Activated T-helper 2 cell treated with anti-CD3 and anti-CD28 coated beads, Interferon-gamma antibody, Interleukin-2, Interleukin-4, amounts not matched to agents 10 μg/mL and 5 μg/mL and 100 μg/mL, durations not matched to agents 14 hours and 24 hours and 36 hours (primary cell): ENCODE measurements at places on chromosomes 7 and 10.

DNA sequence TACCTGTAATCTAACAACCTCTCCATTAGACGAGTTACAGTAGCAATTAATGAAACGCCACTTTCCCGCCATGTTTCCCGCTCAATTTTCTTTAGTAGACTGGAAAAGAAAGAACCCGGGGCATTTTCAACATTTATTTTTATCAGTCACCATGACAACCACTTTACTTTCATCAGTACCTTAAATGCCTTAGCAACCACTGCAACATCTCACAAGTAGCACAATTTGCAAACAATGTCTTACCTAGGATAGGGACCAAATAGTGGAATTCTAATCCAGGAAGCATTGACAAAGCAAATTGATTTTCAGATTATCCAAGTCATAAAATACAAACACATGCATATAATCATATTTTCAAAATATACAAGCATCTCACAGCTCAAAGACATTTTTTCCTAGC is 221.6 kb upstream of the IMMP2L start:
- no peak for DNase-seq
- H3K27ac ChIP-seq: no peak overlapping the region
- no peaks in the 10 kb centered on the region for H3K36me3 ChIP-seq
- H3K27me3 ChIP-seq: no peaks in the 10 kb centered on the region
- H3K4me1 ChIP-seq: no peaks in the 10 kb centered on the region

GRCh38 chr7:78437118-78437517 is 638.5 kb downstream of the PHTF2 start:
- no peaks in the 10 kb centered on the region for H3K27me3 ChIP-seq
- H3K36me3 ChIP-seq: no peaks in the 10 kb centered on the region

DNA sequence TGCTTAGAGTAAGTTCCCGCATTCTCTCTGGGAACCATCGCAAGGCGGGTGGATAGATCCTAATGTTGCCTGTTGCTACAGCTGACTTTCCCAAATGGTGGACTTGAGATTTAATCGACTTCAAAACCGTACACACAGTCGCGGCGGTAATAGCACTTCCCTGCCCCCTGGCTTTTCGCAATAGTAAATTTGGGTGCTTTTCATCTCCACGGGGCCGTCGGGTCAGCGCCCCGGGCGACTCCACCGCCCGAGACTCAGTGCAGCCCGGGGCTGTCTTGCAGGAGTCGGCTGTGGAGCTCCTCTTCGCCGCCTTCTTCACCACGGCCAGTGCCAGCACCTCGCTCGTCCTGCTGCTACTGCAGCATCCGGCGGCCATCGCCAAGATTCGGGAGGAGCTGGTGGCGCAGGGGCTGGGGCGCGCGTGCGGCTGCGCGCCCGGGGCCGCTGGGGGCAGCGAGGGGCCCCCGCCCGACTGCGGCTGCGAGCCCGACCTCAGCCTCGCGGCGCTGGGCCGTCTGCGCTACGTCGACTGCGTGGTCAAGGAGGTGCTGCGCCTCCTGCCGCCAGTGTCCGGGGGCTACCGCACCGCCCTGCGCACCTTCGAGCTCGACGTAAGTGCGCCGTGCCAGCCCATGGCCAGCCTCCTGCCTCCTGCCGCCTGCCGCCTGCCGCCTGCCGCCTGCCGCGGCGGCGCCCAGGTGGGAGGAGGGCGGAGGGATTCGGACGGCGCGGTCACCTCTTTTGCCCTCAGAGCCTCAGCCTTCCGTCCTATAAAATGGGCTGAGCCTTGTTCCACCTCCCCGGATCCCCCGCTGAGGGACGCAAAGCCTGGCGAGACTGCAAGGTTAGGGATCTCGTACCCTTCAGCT is 5.3 kb downstream of the CYP26C1 start:
- no peak overlapping the region for H3K4me3 ChIP-seq
- peaks cover 9% of the 10 kb centered on the region for H3K4me1 ChIP-seq
- H3K36me3 ChIP-seq: no peaks in the 10 kb centered on the region
- H3K27ac ChIP-seq: no peak overlapping the region

DNA sequence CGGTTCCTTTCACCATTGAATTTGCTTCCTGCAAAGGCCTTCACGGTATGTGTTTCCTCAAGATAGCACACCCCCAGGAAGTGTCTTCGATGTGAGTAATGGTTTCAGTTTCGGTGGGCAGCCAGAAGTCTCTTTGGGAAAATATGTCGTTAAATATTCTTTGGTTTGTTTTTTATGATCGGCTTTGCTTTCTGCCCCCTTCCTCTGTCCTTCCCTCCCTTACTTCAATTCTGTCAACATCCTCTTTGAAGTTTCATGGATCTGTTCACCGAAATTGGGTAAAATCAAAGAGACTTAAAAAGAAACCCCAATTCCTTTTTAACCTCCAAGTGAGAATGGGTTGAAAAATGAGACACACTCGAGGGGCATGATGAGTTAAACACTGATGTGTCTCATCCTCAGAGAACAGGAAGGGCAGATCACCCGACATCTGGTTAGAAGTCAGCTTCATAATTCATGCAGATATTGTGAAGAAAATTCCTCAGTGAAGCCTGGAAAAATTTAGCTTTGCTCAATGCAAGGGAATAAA is 170.8 kb upstream of the HABP2 start:
- peaks cover 11% of the 10 kb centered on the region for H3K4me1 ChIP-seq
- no peaks in the 10 kb centered on the region for H3K36me3 ChIP-seq
- DNase-seq: peak; percentile 9
- peak overlapping the region; percentile 14 for H3K4me3 ChIP-seq
- H3K27ac ChIP-seq: no peak overlapping the region

DNA sequence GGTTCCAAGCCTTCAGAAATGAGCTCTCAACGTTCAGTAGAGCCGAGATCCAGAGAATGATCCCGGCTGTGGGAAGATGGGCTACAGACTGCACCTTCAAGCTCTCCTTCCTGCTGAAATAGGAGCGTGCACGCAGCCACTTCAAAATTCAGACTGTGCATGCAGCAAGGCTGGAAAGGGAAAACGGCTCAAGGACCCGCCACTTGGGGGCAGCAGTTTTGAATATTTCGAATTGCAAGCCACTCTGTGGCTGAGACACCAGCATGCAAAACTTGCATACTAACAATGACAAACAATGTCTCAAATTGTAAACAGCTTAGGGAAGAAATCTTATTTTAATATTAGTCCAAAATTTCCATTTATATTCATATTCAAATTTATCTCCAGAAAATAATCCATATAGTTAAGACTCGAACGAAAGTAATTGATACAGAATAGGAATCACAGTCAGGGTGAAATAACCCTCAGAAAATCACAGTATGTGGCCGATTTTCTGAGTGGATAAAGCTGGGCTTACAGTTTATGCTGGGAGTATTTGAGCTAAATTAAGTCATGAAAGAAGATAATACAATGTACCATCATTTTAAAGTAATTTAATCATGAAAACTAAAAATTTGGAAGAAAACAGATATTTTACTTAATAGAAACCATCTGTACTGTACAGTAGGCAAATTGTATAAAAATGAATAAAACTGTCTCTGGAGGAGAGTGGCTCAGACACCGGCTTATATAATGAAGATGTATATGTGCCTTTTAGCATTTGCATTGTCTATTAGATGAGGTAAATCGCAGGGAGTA is 137.9 kb upstream of the MKI67 start:
- no peaks in the 10 kb centered on the region for H3K4me1 ChIP-seq
- peaks cover 36% of the 10 kb centered on the region for H3K27me3 ChIP-seq
- no peak overlapping the region for H3K27ac ChIP-seq
- H3K36me3 ChIP-seq: no peaks in the 10 kb centered on the region

DNA sequence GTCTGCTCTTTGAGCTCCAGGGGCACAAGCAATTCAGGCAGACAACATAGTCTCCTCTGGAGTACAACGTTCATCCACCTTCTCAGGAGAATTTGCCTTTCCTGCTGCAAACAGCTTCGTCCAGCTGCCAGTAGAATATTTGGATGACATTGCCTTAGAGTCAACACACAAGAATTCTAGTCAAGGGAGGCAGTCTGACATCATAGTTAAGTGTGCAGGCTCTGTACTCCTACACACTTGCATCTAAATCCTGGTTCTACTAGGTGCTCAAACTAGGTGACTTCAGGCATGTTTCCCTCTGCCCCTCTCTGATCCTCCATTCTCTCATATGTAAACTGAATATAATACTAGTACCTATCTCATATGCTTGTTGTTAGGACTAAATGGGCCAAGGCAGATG is 314.8 kb downstream of the HPSE2 start:
- H3K4me1 ChIP-seq: no peaks in the 10 kb centered on the region
- no peak for DNase-seq
- H3K36me3 ChIP-seq: no peaks in the 10 kb centered on the region
- H3K27me3 ChIP-seq: no peaks in the 10 kb centered on the region
- H3K4me3 ChIP-seq: no peak overlapping the region

GRCh38 chr10:103327906-103328305 is 23.0 kb downstream of the PCGF6 start:
- peaks cover 2% of the 10 kb centered on the region for H3K4me1 ChIP-seq
- no peak overlapping the region for H3K4me3 ChIP-seq
- H3K27me3 ChIP-seq: no peaks in the 10 kb centered on the region
- peaks cover 37% of the 10 kb centered on the region for H3K36me3 ChIP-seq
- H3K27ac ChIP-seq: no peak overlapping the region

GRCh38 chr7:95686109-95686508 is 86.2 kb upstream of the DYNC1I1 start:
- H3K4me3 ChIP-seq: no peak overlapping the region
- peaks cover 5% of the 10 kb centered on the region for H3K4me1 ChIP-seq
- H3K36me3 ChIP-seq: no peaks in the 10 kb centered on the region
- H3K27me3 ChIP-seq: peaks cover 7% of the 10 kb centered on the region
- no peak for DNase-seq
- no peak overlapping the region for H3K27ac ChIP-seq

- DNase-seq: no peak
- no peak overlapping the region for H3K27ac ChIP-seq
- H3K4me3 ChIP-seq: no peak overlapping the region
- H3K36me3 ChIP-seq: no peaks in the 10 kb centered on the region
- peaks cover 8% of the 10 kb centered on the region for H3K4me1 ChIP-seq
- H3K27me3 ChIP-seq: peaks cover 4% of the 10 kb centered on the region
Observed at GRCh38 chr7:17070231-17070708, 188.5 kb upstream of the AGR3 start.

- H3K27me3 ChIP-seq: peaks cover 10% of the 10 kb centered on the region
- H3K27ac ChIP-seq: no peak overlapping the region
- H3K4me1 ChIP-seq: no peaks in the 10 kb centered on the region
- H3K4me3 ChIP-seq: no peak overlapping the region
- DNase-seq: no peak
Observed at GRCh38 chr10:28728366-28728765, 51.0 kb downstream of the BAMBI start.

GRCh38 chr10:133135116-133135465 is 24.9 kb upstream of the KNDC1 start:
- no peak for DNase-seq
- no peaks in the 10 kb centered on the region for H3K36me3 ChIP-seq
- no peaks in the 10 kb centered on the region for H3K4me1 ChIP-seq
- H3K27ac ChIP-seq: no peak overlapping the region
- no peaks in the 10 kb centered on the region for H3K27me3 ChIP-seq

GRCh38 chr7:120741371-120742042 is 116.4 kb downstream of the TSPAN12 start:
- no peak for DNase-seq
- no peaks in the 10 kb centered on the region for H3K27me3 ChIP-seq
- no peak overlapping the region for H3K4me3 ChIP-seq
- no peak overlapping the region for H3K27ac ChIP-seq
- H3K36me3 ChIP-seq: no peaks in the 10 kb centered on the region

- no peaks in the 10 kb centered on the region for H3K27me3 ChIP-seq
- H3K36me3 ChIP-seq: peaks cover 78% of the 10 kb centered on the region
- H3K4me3 ChIP-seq: no peak overlapping the region
- peaks cover 31% of the 10 kb centered on the region for H3K4me1 ChIP-seq
- DNase-seq: no peak
Observed at GRCh38 chr7:128961030-128961659, 23.4 kb downstream of the IRF5 start.

DNA sequence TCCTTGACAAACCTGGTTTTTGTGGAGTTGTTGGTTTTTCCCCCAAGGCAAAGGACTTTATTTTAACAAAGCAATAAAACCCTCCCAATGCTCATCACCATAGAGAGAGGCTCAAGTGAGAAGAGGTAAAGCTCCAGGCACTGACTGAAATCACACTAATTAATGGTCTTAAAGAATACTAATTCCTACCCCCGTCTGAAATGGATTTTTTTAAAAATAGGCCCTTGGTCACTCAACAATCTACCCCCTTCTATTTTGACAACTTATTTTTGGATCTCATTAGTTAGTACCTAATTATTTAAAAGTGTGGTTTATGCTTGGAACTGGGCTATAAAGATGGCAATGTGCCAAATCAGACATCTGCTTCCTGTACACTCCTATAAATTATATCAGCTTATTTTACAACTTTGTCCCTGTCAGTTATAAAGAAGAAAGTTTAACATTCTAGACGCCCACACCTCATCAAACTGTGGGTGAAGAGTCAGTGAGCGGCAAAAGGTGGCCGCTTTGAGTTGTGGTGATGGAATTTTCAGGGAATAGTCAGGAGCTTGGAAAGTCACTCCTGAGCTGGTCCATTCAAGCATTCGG is 10.6 kb downstream of the GLI3 start:
- no peaks in the 10 kb centered on the region for H3K36me3 ChIP-seq
- DNase-seq: no peak
- no peak overlapping the region for H3K4me3 ChIP-seq
- H3K27me3 ChIP-seq: peaks cover 61% of the 10 kb centered on the region

DNA sequence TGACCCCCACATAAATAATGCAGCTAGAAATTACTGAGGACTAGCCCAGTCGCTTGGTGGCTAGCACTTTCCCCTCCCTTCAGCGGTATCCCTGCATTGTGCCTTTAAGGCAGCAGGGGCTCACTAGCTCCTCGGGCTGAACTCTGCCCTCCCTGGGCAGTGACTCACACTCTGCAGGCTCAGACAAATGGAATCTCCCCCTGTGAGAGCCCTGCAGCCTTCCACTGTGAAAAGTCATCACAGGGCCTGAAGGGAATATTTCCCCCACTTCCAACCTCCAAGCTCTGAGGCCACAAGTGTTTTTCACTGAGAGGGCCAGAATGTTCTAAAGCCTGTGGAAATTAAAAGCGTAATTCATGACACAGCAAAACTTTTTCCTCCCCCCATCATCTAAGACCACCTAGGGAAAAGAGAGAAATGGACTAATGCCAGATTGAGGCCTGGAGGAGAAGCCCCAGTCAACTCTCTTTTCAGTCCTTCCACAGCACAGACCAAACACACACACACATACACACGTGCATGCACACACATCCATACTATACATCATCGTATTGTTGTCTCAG is 93.6 kb upstream of the COL1A2 start:
- no peak for DNase-seq
- H3K4me1 ChIP-seq: no peaks in the 10 kb centered on the region
- no peak overlapping the region for H3K27ac ChIP-seq
- no peaks in the 10 kb centered on the region for H3K36me3 ChIP-seq
- H3K4me3 ChIP-seq: no peak overlapping the region

- H3K27ac ChIP-seq: no peak overlapping the region
- peaks cover 17% of the 10 kb centered on the region for H3K36me3 ChIP-seq
- H3K27me3 ChIP-seq: no peaks in the 10 kb centered on the region
- no peak for DNase-seq
Observed at GRCh38 chr10:72418679-72419078, 64.0 kb upstream of the DNAJB12 start.

- peaks cover 30% of the 10 kb centered on the region for H3K4me1 ChIP-seq
- peaks cover 88% of the 10 kb centered on the region for H3K36me3 ChIP-seq
- no peaks in the 10 kb centered on the region for H3K27me3 ChIP-seq
- no peak for DNase-seq
- H3K27ac ChIP-seq: peak overlapping the region; percentile 77
Observed at GRCh38 chr10:6108631-6109443, 20.0 kb downstream of the RBM17 start.

- no peaks in the 10 kb centered on the region for H3K4me1 ChIP-seq
- DNase-seq: no peak
- H3K27me3 ChIP-seq: no peaks in the 10 kb centered on the region
- no peak overlapping the region for H3K27ac ChIP-seq
Observed at GRCh38 chr7:28654110-28654509, 241.8 kb downstream of the CREB5 start.
